CD4-positive, alpha-beta T cell treated with Interleukin-4 for 1 hour (primary cell): ENCODE measurements at places on chromosomes 13 and 19.

- DNase-seq = no peak
Measured at GRCh38 chr13:99995589-99996380, 14.2 kb downstream of the ZIC2 start.

DNA sequence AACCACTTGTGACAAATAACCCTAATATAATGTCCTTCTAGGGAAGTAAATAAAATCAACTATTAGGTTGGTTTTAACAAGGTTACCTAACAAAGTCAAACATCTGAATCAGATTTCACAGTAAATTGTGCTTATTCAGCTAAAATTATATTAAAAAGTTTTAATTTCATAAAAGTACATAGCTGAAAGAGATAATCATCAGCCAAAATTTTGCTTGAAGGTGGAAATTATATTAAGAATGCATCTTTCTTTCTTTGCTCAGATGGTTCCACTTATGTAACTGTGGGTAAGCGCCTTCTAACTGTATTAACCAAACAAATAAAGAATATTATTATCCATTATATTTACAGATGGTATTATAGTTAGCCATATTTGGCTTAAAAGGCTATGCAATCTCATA, 2840.3 kb upstream of the PCDH20 start:
- no peak for DNase-seq

DNA sequence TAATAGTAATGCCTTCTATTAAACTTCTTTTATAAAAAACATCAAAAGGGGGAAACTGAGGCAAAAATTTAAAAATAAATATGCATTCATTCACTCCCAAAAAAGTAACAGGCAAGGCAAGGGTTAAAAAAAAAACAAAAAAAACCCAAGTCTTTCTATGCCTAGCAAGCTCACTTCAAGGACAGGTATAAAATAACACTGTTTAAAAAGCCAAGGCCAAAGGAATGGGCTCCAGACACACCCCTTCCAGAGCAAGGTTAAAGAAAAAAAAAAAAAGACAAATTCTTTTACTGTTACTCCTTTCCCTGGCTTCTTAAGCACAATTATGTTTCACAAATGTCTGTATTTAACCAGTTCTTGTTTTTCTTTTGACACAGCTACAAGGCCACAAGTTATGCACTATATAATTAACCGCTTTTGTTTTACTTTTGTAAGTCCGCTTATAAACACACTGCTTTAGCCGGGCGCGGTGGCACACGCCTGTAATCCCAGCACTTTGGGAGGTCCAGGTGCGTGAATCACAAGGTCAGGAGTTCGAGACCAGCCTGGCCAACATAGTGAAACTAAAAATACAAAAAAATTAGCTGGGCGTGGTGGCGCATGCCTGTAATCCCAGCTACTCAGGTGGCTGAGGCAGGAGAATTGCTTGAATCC, 3.6 kb downstream of the SIGLEC11 start:
- no peak for DNase-seq

DNA sequence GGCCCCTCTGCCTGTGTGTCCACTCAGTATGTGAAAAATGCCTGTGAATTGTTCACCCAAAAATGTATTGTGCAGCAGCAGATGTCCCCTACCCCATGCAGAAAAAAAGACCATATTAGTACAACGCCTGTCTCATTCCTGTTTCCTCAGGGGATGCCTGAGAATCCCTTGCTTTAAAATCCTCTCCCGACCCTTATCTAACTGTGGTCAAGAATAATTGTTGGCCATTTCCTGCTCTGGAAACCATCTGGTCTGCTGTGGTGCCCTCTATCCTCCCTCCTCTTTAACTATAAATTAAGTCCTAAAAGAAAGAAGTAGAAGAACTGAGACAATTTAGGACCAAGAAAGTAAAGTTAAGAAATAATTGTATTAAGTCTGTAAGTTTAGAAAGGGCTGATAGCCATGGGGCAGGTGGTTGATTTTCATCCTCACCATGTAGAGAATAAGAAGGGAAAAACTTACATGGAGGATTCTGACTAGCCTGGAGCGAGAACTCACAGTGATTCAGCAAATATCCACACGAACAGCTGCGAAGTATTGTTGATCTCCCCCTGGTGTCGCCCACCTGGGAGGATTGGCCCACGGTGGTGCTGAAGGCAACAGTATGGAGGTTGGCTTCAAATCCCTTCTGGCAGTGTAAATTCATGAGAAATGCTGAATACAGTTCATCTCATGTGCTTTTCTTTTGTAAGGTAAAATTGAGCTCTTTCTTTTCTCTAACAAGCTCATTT, 85.6 kb downstream of the COL4A2 start:
- DNase-seq = no peak

DNA sequence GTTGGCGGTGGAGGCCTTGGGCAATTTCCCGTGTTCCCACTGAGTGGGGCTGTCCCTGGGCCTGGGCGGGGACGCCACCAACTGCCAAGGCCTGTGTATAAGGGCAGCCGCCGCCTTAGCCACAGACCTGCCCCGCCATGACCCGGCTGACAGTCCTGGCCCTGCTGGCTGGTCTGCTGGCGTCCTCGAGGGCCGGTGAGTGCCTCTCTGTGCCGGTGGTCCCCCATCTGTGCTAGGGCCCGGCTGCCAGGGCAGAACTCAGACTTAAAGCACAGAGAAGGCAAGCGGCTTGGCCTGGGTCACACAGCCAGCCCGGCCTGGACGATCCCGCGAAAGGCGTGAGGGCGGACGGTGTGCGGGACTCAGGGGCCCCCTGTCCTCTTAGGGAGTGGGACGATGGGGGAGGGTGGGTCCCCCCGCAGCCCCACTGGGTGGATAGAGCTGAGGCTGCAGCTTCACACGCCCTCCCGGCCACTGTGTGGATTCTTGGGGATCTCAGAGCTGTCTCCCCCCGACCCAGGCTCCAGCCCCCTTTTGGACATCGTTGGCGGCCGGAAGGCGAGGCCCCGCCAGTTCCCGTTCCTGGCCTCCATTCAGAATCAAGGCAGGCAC, at the start of gene AZU1:
AZU1 (plus strand) TSS at position 128 of the 612 bp plus-strand sequence; CDS start at position 138, 10 bp downstream.
- DNase-seq = no peak

DNA sequence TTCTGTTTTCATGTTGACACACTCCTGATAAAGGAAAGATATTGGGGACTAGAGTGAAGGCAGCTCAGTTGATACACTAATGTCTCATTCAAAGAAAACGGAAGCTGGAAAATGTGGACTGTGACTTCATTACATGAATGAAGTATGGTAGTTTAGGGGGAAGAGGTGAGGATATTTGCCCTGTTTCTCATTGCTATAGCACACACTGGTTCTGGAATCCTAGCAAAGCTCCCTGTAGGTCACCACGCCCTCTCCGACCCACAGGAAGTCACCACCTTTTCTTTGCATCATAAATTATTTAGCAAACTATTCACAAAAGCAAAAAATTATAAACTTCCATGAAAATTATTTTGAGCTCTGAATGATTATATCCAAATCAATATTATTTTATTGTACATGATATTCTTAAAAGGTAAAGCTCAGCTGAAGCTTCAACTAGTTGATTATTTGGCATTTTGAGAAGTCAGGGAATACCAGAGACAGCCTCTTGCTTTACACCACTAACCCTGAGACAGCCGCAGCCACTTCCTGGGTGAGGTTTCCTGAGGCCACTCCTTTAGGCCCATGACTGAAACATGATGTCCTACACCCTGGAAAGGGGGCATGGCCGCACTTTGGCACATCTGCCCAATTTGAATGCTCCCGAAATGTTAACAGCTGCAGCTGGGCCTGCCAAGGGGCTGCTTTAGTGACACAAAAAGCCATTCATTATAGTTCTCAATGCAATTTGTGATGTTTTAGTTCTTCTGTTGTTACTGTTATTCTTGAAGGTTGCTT, 50.0 kb upstream of the WDFY2 start:
- peak; percentile 50 for DNase-seq

- DNase-seq = no peak
Measured at GRCh38 chr19:2164020-2164998, 576 bp downstream of the DOT1L start.

- DNase-seq = no peak
Measured at GRCh38 chr19:35138305-35138892, at the start of gene FXYD1. TSS of gene FXYD1 (plus strand) at chr19:35138824. CDS start at chr19:35140080, 1,256 bp downstream.

GRCh38 chr13:33353210-33353609, 67.7 kb upstream of the STARD13 start:
- DNase-seq = peak; percentile 69

GRCh38 chr13:20114066-20114610, 46.7 kb downstream of the GJA3 start:
- DNase-seq = no peak

DNA sequence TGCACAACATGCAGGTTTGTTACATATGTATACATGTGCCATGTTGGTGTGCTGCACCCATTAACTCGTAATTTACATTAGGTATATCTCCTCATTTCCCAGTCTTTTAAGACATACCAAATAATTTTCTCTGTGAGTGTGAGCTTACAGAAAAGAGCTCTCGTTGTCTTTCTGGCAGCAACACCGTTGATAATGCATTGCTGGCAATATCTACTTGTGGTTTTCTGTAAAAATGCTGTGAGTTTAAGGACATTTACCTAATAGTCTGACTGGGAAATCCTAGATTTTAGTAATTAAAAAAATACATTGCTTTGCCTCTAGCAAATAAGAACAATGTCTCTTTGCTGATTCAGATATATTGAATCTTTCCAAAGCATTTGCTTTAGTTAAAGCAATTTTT, 8.4 kb downstream of the IGFL3 start:
- DNase-seq = no peak

DNA sequence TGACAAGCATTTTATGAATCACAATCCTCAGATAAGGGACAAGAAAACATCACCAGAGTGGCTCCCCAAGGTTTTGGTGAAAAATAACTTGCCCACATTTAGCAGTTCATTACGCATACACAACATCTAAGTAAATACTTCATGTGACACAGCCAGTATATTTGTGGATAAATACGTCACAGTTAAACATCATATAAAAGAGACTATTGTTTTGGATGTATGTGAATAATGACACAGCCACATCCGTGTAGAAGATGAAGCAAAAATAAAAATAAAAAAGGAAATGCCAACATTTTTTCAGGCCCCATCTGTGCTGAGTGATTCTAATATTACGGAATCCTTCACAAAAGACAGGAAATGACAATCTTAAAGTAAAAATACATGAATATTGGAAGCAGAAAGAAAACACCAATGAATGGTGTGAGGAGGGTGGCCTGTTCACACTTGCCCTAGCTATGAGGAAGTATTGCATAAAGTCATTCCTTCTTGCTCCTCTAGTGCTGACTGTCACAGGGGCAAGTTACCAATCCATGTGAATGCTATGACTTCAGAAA, 457.1 kb downstream of the KLF12 start:
- DNase-seq = no peak

DNA sequence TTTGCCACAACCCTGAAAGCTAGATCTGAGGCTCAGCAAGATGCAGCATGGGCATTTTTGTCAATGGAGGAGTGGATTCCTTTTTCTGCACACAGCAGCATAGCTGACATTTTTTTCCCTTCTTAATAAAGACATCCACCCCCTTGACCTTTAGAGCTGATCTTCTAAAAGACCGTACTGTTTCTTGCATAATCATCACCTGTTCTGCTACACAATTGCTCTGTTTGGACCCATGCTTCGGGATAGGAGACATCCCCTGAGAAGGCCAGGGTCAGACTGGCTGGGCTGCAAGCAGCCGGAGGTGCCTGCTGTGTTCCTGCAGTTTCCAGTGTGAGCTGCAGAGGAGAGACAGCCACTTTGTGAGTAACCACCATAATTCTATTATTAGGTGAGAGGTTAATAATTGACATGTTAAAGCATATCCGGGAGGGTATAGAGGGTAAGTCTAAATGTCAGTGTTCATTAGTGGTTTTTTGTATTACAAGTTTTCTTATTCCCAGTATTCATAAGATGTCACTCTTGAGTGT, 108.5 kb upstream of the C1QTNF9B start:
- no peak for DNase-seq

- no peak for DNase-seq
Measured at GRCh38 chr13:35597451-35597850, 121.0 kb upstream of the MAB21L1 start.

GRCh38 chr19:8611877-8612806, 1.6 kb upstream of the ADAMTS10 start:
- DNase-seq = no peak

- peak; percentile 51 for DNase-seq
Measured at GRCh38 chr19:47447470-47448359, 24.0 kb downstream of the SLC8A2 start.

GRCh38 chr19:13031917-13032623, 36.8 kb downstream of the NFIX start:
- no peak for DNase-seq

DNA sequence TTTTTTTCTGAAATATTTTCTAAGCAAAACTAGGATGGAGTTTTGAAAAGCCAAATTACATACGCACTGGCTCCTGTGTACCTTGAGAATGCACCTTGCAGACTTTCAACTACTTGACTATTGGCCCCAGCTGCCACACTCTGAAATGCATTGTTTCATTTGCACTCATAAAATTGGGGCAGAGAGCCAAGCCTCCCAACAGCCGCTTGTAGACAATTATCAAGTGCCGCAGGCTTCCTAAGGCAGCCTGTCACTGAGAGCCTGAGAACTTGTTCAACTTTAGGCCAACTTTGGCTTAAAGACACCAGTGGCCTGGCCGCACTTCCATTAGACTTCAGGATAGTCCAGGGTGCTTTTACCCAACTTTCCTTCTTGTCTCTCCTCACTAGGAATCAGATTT, 115.7 kb upstream of the STARD13 start:
- DNase-seq = no peak

- DNase-seq = no peak
Measured at GRCh38 chr13:93769101-93769500, 542.5 kb downstream of the GPC6 start.

- no peak for DNase-seq
Measured at GRCh38 chr19:30710721-30711120, 338.5 kb downstream of the ZNF536 start.

GRCh38 chr13:72205773-72206172, 338.8 kb upstream of the DACH1 start:
- DNase-seq = no peak

DNA sequence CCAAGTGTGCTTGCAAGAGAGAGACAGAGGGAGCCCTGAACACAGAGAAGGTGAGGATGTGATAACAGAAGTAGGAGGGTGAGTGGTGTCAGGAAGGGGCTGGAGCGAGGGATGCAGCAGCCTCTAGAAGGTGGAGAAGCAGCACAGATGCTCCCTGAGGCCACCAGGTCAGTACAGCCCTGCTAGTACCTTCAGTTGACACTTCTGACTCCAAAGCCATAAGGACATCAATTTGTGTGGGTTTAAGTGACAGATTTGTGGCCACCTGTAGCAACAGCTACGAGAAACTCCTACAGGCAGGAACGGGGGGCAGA, 6.9 kb downstream of the ERICH4 start:
- DNase-seq = no peak

DNA sequence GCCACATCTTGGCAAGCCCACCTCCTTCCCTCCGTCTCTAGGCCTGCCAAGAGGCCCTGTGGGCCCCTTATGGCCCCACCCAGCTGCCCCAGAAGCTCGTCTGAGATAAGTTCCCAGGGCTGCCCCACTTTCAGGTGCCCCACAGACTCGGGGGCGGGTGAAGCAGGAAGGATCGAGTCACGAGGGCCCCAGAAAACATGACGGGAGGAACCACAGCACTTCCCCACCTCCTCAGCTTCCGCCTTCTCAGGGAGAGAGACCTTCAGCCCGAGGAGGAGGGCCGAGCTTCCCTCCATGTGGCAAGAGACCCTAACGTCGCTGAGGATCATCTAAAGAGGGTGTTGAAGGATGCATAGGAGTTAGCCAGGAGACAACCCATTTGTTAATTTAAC, 4.5 kb upstream of the IL12RB1 start:
- DNase-seq = peak; percentile 87
